ENCODE measurements at places on chromosomes 7 and 10.
A peak's percentile ranks its signal among the peaks of the same experiment; 100 is the strongest.

- DNase-seq, result no peak
These were observed 124.5 kb downstream of the SEMA3E start for GRCh38 chr7:83524277-83525075.

DNA sequence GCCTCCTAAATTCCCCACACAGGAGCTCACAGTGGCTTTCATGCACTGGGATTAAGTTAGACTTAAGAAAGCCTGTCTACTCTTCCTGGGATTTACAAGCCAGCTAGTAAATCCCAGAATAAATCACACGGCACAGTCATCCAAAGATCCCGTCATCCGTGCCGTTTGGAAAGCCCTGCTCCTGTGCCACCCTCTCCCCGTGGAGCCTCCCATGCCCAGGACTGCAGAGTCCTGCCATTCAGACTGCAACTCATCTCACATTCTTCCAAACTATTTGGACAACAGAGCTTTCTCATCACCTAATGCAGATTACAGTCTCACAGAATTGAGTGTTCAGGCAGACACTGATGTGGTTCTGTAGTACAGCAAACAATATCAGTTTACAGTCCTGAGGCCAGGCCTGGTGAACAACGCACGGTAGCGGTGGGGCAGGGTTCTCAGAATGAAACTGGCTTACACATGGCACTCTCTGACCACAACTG is 166.5 kb downstream of the EGFR start:
- DNase-seq, result no peak

GRCh38 chr10:117532451-117533107 is 10.0 kb upstream of the EMX2 start:
- no peak for DNase-seq

- peak; percentile 11 for DNase-seq
These were observed 14.0 kb downstream of the RASGEF1A start for GRCh38 chr10:43252783-43253341.

DNA sequence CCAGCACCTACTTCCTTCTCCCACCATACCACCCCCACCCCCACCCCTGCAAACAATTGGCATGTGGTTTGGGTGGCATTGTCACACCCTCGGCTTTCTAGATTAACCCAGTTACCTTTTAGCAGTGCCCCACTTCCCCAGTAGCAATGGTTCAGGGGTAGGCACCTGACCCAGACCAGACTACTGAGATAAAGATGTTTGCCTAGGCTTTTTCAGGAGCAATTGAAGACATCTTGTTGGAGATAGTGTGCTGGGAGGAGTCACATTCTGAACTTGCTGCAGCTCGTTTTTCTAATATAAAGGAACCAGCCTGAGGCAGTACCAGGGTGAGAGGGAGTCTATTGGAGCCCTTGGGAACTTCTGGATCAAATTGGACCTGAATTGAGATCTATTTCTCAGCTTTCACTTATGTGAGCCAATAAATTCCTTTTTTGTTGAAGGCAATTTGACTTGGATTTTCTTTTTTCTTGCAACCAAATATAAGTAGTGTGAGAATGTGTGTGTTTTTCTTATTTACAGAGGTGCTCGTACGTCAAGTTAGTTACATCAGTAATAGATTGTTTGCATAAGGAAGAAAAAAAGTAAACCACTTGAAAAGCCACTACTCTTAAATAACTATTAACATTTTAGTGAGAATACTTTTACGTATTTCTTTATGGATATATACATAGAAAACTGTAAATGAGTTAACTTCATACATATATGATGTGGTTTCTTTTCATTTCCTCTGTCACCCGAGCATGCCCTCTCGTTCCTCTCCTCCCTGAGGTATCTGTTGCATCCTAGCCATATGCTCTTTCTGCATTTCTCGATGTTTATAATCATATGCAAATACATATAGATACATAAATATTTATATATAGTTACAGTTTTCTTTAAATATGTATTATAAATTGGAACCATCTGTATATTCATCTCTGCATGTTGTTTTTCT is 38.0 kb downstream of the RAB18 start:
- DNase-seq, result no peak

- DNase-seq, result no peak
These were observed 43.8 kb upstream of the RPA3 start for GRCh38 chr7:7761974-7762779.

- no peak for DNase-seq
These were observed 126.8 kb upstream of the GALNT17 start for GRCh38 chr7:71005109-71005508.

- DNase-seq, result no peak
These were observed 20.4 kb downstream of the PPP2R2D start for GRCh38 chr10:131921184-131921583.

DNA sequence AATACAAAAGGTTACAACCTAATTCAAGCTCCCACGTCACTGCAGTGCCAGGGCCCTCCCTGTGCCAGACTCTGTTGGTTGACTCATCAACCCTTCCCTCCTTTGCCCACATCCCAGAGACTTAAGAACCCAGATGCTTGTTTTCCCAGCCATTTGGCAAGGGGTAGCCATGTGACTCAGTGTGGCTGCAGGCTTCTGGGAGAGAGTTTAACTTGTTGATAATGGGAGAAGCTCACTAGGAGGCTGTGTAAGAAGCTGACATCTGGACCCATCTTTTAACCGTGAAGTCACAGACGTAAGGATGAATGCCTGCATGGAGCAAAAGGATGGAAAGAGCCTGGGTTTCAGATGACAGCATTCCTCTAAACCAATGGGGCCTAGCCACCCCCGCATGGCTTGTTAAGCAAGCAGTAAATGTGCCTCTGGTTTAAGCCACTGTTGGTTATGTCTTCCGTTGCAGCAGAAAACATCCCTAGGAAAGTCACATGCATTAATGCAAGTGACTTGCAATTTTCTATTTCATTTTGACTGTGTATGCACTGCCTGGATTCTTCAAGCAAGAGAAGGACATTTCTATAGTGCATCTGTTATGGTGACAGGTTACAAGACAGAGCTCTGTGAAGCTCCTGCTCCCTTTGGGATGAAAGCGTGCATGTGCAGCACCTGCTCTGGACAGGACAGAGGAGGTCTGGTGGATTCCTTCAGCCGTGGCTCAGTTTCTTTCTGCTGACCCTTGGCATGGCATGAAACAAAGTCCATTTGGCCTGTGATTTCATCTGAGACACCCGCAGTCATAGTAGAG is 57.5 kb upstream of the CREB5 start:
- DNase-seq, result no peak

DNA sequence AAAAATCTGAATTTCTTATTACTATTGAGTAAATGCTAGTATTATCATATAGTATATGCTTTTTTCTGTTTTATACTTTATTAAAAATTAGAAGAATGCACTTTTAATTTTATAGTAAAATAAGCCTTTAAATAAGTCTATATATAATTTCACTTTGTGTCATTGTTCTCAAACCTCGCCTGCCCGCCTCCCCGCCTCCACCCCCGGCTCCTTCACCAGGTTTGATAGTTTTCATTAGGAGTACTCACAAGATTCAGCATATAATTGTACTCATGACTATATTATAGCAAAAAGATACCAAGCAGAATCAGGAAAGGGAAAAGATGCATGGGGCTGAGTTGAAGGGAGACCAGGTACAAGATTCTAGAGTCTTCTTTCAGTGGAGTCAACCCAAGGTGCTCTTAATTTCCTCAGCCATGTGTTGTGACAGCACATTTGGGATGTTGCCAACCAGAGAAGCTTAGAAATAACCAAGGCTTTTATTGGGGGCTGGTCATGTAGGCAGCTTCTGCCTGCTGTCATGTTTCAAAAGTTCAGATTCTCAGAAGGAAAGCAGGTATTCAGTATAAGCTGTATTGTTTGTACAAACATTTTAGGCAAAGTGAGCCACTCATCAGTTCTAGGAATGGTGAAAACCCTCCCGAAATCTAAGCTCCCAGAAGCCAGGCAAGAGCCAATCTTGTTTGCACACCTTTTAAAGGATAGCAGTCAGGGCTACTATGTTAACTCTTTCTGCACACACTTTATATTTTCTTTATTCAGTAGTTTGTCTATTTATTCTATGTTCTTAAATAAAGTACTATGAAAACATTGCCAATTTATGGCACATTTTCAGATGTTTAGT is 12.3 kb downstream of the NHLRC2 start:
- no peak for DNase-seq

GRCh38 chr10:70403483-70404035 is 386 bp upstream of the EIF4EBP2 start:
- DNase-seq, result no peak

GRCh38 chr10:70381471-70382421 is 679 bp downstream of the LRRC20 start:
- peak; percentile 68 for DNase-seq

GRCh38 chr7:118252087-118252486 is 27.6 kb downstream of the ANKRD7 start:
- DNase-seq, result no peak

DNA sequence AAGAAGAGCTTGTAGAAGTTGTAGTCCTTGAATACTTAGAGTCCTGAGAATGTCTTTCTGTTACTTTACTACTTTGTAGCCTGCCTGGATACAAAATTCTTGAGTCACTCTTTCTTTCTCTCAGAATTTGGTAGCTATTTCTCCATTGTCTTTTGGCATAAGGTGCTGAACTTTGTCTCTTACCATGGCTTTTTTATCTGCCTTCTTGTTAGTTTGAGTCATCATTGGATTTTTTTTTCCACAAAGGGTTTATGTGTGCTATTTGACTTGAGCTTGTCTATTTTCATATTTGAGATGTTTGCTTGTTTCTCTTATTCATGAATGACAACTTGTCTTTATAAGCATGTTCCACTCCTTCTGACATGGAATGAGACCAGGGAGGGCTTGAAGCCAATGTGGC is 74.5 kb upstream of the EXOC6 start:
- DNase-seq, result no peak
